ENCODE measurements at places on chromosomes 7 and 10.
A peak's percentile ranks its signal among the peaks of the same experiment; 100 is the strongest.

GRCh38 chr10:113303544-113304146, 249.2 kb upstream of the HABP2 start:
- peak; percentile 24 for DNase-seq

- no peak for DNase-seq
These were observed 127.2 kb upstream of the MGMT start for GRCh38 chr10:129339841-129340240.

DNA sequence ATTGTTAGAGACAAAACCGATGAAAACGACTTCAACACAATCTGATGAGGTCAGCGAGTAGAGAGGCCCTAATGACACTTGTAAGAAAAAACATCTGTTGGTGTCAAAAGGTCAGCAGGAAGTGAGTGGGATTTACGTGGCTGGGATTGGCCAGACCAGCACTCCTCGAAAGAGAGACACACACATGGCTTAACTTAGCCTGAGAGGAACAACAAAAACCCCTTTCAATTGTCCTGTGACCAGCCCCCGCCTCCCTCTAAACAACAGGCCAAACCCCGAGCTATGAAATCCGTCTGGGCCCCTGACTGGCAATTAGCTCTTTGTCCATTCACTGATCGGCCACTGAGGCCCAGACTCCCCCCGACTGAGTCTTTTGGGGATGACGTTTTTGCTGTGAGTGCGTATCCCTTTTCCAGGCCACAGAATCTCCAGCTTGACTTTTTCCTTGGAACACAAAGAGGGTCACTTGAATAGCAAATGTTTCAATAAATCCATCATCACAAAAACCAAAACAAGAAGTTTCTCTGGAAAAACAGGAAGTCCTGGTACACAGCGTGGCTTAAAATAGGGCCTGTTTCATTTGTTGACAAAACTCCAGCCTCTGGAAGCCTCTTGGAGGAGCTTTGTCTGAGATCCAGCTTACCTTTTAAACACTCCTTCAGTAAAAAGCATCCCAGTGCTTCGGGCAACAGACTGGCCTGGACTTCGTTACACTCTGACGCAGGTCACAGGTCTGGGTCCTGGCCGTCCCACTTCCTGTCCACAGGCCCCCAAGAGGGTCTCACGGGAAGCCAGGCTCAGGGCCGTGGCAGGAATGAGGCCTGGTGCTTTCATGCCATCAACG, 103.0 kb downstream of the CTBP2 start:
- peak; percentile 95 for DNase-seq

DNA sequence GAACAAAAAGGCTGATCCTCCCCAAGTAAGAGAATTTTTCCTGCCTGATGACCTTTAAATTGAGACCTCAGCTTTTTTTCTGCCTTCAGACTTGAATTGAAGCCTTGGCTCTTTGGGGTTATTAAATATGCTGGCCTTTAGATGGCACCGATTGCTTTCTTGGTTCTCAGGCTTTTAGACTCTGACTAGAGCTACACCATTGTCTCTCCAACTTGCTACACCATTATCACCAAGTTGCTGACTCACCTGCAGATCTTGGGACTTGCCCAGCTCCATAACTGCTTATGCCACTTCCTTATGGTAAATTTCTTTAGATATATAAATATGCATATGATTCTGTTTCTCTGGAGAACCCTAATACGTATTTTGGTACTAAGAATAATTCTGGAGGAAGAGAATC, 3.1 kb upstream of the ABCA13 start:
- DNase-seq, result peak; percentile 58

- peak; percentile 93 for DNase-seq
These were observed 257.2 kb downstream of the KIAA1217 start for GRCh38 chr10:24465891-24466818.

GRCh38 chr7:37421861-37422500, 26.7 kb downstream of the ELMO1 start:
- no peak for DNase-seq

DNA sequence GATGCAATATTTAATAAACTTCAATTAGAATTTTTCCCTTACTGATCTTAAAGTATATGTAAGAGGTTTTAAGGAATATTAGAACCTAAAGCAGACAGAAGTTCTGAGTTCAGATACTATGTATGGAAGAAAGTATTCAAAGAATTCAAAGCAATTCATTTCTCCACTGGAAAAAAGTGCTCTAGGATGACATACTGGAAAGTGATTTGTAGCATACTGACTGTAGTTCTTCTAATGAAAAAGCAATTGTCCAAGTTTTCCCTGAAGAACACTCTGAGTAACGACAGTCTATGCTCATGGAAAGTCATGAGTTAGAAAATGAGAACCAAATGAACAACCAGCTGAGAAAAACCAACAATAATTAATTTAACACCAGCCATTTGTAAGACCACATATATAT, 180.8 kb upstream of the SLC26A5 start:
- DNase-seq, result peak; percentile 28

DNA sequence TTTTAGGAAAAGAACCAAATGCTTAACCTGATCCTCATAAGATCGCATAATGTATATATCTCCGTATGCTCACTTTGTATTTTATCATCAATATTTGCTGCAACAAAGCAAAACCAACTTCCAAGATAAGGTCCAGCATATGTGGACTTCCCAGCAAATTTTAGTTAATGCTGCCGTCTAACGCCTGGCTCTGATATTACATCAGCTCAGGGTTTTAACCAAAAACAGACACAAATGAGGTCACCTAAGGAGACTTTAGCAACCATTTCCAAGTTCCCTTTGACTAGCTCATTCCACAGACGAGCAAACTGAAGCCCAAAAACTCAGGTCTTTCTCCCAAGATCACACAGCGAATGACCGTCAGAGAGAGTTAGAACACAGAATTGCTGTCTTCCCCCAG, 59.4 kb upstream of the UCN3 start:
- peak; percentile 44 for DNase-seq

GRCh38 chr7:30845426-30846135, 66.1 kb upstream of the AQP1 start:
- DNase-seq, result peak; percentile 53

DNA sequence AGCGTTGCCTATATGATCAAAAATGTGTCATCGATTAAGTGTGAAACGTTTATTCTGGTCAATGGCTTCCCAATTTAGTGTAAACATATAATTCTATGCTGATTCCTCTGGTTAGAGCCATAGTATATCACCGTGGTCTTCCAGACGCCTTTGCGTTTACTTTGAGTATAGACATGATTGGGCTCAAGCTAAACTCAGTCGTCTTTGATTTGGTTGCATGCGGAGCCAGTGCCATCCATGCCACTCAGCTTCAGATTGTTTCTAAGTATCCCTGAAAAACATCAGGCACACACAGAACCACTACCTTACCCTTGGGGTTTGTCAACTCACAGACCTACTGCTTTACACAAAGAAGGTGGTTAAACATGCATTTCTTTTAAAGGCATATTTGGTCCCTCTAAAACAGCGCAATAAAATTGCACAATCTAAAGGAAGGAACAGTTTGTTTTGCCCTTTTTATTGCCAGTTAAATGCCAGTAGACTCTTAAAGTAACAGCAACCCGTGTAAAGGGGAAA, 273.6 kb upstream of the KLF6 start:
- no peak for DNase-seq

- DNase-seq, result no peak
These were observed 91.0 kb downstream of the BTAF1 start for GRCh38 chr10:92014620-92015019.

GRCh38 chr7:138828302-138828701, 30.3 kb upstream of the ATP6V0A4 start:
- no peak for DNase-seq

- no peak for DNase-seq
These were observed 25.8 kb upstream of the SH2B2 start for GRCh38 chr7:102260856-102261255.

DNA sequence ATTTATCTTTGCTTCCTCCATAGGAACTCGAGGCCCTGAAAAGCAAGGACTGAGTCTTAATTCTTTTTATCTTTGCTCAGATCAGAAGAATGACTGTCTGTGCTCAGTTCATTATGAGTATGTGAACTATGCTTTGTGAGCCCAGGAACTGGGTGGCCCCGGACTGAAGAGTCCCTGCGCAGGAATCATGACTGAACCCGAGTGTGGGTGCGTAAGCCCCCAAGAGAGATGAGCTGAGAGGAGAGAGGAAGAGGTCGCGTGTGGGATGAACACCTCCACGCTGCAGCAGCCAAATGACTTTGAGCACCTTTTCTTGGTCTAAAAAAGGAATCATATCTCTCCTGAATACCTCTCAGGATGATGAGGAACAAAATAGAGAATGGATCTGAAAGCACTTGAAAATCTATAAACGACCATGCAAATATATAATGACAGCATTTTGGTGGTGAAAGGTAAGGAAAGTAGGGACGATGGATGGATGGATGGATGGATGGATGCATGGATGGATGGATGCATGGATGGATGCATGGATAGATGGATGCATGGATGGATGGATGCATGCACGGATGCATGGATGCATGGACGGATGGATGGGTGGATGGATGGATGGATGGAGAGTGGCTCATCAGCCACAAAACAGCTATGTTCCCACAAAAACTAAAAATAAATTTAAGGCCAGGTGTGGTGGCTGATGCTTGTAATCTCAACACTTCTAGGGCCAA, 19.8 kb downstream of the FAM171A1 start:
- no peak for DNase-seq

- DNase-seq, result peak; percentile 88
These were observed at the start of gene FIS1 for GRCh38 chr7:101244375-101245146. FIS1 (minus strand) TSS chr7:101245081; CDS start chr7:101245004, 77 bp downstream.

- DNase-seq, result no peak
These were observed 470.8 kb upstream of the ZMIZ1 start for GRCh38 chr10:78597796-78598555.

- DNase-seq, result no peak
These were observed 388.1 kb downstream of the PLXNA4 start for GRCh38 chr7:132187869-132188789.

DNA sequence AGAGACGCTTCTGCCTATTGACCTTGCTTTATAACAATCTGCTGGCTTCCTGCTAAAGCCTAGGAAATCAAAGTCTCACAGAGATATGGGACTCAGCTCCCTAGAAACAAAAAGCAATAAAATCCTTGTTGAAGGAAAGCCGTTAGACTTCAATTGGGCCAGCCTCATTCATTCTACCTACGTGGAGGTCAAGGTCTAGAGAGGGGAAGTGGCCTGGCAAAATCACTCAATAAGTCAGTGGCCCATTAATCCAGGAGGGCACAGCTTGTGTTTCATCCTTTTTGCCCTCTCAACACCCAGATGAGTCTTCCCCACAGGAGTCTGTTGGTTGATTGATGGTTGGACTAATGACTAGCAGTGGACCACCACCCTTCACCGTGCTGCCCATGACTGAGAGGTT, 40.5 kb upstream of the ACSL5 start:
- DNase-seq, result no peak

GRCh38 chr10:128483216-128483615, 357.0 kb upstream of the MKI67 start:
- no peak for DNase-seq

DNA sequence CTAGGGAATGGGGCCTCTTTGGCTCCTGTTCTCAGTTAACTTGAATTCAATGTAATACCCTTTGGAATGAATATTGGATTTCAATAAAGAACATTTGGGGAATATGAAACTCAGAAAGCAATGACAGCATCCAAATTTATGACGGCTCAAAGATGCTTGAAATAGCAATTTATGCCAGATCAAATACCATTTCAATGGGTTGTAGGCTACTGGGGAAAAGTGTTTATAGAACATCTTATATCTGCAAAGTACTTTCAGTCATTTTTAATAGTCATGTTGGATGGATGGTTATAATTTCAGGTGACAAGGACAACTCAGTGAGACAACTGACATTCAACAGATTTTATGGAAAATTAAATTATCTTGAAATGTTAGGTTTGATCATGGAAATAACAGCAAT, 772.7 kb downstream of the PHTF2 start:
- no peak for DNase-seq

- DNase-seq, result peak; percentile 9
These were observed 90.9 kb upstream of the TCF7L2 start for GRCh38 chr10:112858986-112859651.

DNA sequence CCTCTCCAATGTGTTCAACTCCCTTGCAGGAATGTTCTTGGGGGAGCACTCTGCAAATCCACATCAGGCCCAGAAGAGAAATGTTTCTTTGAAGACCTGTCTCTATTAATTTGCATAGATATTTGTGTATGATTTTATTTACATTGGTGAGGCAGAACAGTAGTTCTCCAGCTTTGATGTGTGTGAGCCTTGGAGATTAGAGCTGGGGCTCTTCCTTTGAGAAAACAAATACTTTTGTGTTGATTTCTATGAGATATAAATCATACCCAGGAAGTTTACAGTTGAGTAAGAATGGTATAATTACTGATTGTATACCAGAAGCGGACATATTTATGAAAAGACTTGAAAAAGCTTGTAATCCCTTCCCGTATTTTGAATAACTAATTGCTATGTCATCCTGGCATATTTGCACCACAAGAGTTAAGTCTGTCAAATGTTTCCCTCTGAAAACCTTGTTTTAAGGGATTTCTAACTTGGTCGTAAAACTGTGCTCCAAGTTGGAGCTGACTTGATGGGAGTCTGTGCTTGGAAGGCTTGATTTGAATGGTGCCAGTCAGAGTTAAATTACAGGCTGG, 468.5 kb downstream of the LRMDA start:
- no peak for DNase-seq

DNA sequence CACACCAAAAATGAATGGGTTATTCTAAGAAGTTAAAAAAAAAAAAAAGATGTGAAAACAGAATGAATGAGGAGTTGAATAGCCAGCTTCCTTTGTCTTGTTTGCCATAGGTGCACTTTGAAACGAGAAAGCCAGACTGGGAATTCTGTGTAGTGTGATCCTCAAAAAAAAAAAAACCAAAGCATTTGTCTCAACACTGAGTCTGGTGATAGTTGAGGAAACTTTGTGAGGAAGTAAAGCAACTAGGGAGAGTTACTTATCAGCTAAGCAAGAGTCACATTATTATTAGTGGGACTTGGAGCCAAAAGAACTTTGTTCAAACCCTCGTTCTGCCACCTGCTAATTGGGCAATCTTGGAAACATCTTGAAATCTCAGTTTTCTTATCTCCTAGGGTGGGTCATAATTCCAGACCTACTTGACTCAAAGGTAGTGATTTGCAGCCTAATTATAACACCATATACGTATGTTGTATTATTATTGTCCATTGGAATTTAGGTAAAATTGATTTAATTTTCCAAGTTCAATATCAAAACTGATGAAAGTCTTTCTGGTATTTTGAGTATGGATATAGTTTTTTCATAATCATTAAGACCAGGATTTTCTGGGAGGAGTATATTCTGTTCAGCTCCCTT, 99.8 kb upstream of the GJD4 start:
- DNase-seq, result no peak

GRCh38 chr7:126993626-126994213, 259.0 kb downstream of the GRM8 start:
- DNase-seq, result no peak

DNA sequence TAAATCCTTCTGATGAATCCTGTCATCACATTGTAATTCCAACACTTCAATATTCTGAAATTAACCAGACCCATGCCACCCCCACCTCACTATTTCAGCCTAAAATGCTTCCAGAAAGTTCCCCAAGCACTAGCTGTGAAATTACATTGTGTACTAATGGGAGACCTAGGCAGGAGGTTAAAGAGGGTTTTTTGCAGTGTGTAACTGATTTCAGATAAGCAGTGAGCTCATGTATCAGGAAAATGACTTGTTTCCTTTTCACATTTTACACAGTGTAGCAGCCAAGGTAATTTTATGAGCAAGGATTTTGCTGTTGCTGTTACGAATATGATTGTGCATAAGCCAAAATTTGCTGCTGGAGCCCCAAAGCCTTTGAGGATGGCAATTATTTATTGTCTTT, 129.0 kb downstream of the INHBA start:
- no peak for DNase-seq

GRCh38 chr7:28862595-28863272, 95.4 kb downstream of the TRIL start:
- DNase-seq, result peak; percentile 46

- peak; percentile 96 for DNase-seq
These were observed 37.1 kb downstream of the MASTL start for GRCh38 chr10:27192284-27192683.
